ENCODE measurements at places on chromosomes 2 and 18.

- peak; percentile 71 for DNase-seq
Observed at GRCh38 chr2:216606551-216607276, 26.5 kb upstream of the IGFBP2 start.

- DNase-seq, result no peak
Observed at GRCh38 chr2:88832992-88833389, 141.5 kb downstream of the RPIA start.

DNA sequence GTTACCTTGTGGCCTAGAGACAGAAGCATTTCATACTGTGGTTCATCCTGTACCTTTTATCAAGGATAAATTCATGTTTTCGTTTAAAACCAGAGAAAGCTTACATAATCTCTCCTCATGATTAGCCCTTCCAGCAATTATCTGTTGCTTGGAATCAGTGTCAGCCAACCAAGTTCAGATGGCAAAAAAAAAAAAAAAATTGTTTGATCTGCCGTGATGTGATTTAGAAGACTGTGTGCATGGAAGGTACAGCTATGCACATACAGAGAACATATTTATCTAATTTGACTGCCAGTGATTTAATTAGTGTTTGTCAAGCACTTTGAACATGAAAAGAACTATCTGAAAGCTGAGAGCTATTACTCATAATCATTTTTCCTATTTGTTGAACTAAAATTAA, 180.9 kb downstream of the ZEB2 start:
- no peak for DNase-seq

DNA sequence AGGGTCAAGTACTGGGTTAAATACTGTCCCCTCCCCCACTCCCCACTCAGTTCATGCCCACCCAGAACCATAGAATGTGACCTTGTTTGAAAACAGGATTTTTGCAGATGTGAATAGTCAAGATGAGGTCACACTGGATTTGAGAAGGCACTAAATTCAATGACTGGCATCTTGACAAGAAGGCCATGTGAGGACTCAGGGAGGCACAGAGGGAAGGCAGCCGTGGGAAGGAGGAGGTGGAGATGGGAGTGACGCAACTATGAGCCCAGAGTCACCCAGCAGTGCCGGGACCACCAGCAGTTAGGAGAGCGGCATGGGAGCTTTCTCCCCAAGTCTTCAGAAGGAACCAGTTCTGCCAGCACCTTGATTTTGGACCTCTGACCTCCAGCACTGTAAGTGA, 257.3 kb downstream of the BCL2 start:
- no peak for DNase-seq

- DNase-seq, result no peak
Observed at GRCh38 chr2:197268786-197269584, 41.6 kb downstream of the ANKRD44 start.

GRCh38 chr2:8510519-8510918, 171.3 kb upstream of the ID2 start:
- DNase-seq, result no peak

GRCh38 chr2:160111951-160112798, 49.8 kb upstream of the PLA2R1 start:
- no peak for DNase-seq

GRCh38 chr2:184692141-184692734, 93.9 kb downstream of the ZNF804A start:
- no peak for DNase-seq

DNA sequence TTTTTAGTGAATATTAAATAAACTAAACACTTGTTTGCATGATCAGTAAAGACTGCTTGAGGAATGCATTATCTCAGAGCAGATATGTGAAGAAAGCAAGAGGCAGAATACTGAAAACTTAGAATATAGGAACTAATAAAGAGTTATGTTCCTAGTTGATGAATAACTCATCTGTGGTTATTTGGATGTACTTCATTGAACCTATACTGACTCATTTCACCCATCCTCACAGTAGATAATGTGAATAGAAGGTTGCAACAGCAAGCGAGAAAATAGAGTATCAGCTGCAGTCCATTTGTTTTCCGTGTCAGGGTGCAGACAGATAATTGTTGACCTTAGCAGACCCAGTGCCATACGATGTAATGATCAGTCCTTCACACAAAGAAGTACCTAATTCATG, 945.7 kb upstream of the LRRTM1 start:
- DNase-seq, result no peak

DNA sequence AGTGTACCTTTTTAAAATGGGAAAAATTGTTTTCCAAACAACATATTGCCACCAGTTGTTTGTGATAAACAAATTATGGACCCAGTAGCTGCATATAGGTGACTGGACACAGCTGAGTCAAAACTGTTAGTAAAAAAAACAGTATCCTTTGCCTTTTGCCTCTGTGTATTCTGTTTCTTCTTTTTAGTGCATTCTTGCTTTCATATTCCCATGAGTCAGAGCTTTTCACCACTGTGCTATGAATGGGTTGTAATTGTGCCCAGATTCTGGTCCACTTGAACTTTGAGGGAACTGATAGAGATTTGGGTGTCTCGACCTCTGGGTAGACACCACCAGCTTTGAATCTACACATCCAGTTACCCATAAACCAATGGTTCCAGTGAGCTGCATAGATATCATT, 1441.9 kb upstream of the ZEB2 start:
- no peak for DNase-seq

DNA sequence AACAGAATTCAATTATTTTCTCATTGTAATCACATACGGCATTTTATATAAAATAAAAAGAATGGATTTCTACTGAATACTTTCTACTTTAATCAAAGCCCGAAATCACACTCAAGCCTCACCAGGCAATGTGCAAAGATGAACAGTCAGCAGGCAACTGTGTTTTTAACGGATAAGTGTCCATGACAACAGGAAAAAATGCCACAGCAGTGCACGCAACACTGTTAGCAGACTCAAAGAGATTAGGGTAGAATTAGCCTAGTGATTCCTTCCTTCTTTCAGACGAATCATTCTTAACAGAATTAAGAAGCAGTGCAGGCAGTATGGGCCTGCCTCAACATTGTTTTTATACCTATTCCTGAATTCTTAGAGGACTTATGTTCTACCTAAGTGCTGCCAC, 135.6 kb downstream of the CDH2 start:
- DNase-seq, result no peak

- no peak for DNase-seq
Observed at GRCh38 chr18:37668971-37669747, 103.6 kb upstream of the CELF4 start.

DNA sequence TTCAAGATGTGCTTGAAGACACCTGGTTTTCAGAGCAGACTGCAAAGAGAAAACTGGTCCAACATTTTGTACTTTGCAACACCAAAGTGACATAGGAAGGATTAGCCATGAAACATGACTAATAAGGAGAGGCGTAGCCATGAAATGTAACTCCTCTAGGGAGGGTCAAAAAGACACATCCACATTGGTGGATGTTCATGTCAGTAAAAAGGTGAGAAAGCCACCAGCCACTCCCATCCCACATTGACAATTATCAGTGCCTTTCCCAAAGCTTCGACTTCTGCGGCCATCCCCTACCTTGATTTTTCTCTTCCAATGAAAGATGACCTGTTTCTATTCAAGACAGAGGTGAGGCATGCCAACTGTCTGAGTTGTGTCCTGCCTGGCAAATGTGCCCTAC, 223.2 kb downstream of the ALK start:
- DNase-seq, result no peak

DNA sequence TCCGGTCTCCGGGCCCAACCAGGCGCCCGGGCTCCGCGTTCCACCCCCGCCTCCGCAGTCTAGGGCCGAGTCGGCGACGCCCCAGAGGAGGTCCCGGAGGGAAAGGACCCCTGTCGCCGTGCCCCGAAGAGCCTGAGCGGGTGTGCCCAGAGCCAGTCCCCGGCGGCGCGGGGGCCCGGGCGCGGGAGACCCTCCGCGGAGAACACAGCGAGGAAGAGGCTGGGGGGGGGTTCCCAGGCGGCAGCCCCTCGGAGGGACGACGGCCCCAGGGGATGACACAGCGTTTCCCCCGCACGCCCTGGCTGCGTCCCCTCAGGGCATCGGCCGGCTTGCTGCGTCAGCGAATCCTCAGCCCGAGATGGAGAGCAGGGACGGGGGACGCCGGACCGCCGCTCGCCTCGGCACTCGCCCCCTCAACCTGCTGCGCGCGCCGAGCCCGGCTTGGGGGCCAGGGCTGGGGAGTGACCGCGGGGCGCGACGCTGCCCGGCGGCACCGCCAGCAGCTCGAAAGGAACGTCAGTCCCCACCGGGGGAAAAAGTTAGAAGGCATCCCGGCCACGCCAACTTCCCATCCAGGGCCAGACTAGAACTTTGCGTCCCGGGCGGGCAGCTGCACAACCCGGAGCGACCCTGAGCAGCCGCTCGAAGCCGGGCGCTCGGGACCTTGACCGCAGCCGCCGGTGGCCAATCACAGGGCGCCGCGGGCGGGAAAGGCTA, 711 bp downstream of the SFXN5 start:
- peak; percentile 43 for DNase-seq

- no peak for DNase-seq
Observed at GRCh38 chr2:39334978-39335377, 91.2 kb upstream of the CDKL4 start.

DNA sequence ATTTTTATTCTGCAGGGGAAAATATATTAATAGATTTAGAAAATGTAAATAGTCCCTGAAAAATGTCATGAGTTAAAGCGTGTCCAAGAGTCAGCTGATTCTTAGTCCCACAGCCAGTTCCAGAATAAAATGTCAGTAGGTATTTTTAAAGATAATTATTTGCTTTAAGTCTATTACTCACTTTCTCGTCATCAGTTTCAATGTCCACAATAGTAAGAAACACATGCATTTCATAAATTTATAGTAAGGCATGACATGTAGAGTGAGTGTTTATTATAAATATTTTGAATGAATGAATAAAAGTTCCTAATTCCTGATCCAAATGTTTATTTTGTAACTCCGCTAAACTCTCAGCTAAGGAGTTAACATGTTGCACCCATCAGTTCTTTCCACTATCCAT, 1044.0 kb upstream of the PIK3C3 start:
- DNase-seq, result no peak

GRCh38 chr18:63119647-63120046, 199.9 kb downstream of the BCL2 start:
- DNase-seq, result no peak

DNA sequence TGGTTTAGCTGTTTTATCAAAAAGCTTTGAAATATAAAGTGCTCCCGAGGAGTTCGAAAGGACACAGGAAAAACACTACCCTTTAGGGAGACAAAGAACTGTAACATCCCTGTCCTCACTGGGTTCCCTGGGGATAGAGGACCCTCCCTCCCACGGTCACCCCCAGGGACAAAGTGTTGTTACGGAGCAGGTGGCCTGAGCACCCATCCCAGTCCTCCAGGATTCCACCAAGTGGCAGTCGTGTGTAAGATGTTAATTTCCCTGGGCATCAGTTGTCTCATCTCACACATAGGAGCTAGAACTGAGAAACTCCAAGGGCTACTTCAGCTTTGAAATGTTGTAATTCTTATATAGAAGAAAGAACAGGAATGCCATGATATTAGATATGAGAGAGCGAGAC, 137.7 kb downstream of the ALK start:
- no peak for DNase-seq

DNA sequence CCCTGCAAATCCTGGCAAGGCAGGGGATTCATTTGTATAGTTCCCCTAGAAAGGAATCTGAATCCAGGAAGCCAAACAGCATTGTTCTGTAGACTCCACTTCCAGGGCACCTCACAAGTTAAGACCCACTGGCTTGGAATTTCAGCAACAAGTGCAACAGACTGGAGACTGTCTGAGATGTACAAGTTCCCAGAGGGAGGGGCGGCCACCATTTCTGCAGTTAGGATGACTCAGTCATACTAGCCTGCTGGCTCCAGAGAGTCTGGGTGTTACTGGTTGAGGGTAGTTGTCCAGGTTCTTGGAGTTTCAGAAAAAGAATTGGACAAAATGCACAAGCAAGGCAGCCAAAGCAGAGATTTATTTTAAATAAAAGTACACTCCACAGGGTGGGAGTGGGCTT, 384.2 kb downstream of the DSC3 start:
- no peak for DNase-seq
